ENCODE measurements at places on chromosomes 5 and 9.

DNA sequence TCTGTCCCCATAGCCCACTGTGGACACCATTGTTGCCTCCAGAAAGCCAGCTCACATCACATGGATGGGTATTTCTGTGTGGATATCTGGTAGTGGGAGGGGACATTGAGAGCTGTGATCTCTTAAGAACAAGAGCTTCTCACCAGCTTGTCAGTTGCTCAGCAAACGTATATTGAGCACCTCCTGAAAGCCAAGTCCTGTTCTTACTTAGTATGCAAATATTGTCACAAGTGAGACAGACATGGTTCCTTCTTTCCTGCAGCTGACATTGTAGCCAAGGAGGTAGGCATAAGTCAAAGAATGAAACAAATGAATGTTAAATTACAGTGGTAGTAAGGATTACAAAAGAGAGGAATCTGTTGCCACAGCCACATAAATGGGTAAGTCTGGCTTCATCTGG, 3.8 kb downstream of the TCOF1 start:
- DNase-seq, result no peak

DNA sequence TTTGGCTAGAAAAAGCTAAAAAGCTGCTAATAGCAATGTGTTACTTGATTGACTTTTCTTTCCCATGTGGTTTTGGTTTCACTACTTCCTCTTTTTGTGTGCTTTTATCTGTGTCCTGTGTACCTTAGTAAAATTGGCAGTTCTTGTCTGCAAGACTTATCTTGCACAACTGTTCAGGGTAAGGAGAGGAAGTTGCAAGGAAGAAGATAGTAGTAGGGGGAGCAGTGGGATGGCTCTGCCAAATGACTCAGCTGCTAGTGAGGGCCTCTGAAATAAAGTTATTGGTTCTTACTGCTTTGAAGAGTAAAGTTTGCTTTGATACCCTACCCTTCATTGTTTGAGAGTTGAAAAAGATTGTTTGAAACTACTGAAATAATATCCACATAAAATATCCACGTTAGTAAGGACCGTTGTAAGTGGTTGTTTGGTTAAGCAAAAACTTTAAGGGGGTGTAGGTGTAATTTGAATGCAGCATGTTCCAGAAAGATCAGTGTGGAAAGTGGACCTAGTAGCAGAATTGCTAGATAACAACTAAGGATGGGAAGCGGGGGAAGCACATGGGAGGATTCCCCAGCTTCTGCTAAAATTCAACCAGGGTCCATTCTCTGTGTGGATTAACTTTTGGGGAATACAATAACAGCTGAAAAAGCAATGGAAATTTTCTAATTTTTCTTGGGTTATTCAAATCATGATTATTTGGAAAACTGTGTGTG, 123.5 kb downstream of the SCAMP1 start:
- no peak for DNase-seq

DNA sequence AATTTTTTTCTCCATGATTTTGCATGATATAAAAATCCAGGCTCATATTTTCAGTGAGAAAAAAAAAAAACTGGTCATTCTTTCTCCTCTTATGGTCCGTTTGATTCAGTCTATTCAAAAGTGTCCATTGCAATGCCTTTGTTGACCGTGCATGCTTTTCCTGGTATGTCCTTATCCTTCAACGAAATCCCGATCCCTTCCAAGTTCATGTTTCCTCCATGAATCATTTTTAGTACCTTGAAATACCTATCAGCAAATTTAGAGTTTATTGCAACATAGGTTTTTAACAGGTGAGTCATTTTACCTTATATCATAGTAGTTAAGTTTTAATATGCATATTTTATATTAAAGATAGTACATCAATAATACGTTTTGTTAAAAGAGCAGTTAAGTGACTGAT, 773.8 kb upstream of the CHD1 start:
- DNase-seq, result no peak

- no peak for DNase-seq
These were observed 123.7 kb downstream of the PSD2 start for GRCh38 chr5:139919308-139919707.

DNA sequence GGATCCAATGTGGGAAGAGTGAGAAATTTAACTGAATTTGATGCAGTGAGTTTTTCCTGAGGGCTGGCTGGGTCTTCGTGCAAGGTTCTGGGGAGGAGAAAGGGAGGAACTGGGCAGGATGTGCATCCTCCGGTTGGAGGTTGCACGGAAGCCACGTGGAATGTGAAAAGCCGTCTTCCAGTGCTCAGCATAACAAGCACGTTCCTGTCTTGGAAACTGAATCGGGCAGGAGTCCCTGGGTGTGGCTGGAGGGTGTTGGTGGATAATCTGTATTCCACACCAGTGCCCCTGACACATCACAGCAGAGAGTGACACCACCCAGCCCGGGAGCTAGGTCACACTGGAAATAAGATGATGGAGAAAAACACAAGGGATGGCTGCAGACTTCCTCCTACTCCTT, 154.3 kb downstream of the C5orf15 start:
- DNase-seq, result no peak

- no peak for DNase-seq
These were observed 446 bp downstream of the NXNL2 start for GRCh38 chr9:88535226-88536022.

DNA sequence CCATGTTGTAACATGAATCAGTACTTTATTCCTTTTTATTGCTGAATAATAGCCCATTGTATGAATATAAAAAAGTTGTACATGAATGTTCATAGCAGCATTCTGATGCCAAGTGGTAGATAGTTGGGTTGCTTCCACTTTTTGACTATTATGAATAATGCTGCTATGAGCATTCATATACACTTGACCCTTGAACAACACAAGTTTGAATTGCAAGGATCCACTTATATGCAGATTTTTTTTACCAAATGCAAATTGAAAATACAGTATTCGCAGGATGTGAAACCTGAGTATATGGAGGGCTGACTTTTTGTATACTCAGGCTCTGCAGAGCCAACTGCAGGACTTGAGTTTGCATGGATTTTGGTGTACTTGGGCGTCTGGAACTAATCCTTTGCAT, 14.7 kb upstream of the SIL1 start:
- no peak for DNase-seq

DNA sequence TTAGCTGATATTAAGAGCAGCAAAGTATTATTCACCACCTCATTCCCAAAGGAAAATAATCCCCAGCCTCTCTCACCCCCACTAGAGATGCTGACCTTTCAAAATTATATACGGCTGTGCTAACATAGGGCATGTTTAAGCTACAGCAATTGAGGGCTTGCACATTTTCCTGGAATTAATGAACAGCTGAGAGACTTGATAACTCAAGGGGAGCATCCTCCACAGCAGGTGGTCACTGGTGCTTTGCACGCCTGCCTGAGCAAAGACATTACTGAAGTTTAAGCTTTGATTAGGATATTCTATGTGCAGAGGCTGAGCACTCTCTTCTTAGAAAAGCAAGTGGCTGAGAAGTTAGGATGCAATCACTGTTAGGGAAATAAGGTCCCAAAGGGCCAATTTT, 230.9 kb downstream of the FAM114A2 start:
- no peak for DNase-seq

DNA sequence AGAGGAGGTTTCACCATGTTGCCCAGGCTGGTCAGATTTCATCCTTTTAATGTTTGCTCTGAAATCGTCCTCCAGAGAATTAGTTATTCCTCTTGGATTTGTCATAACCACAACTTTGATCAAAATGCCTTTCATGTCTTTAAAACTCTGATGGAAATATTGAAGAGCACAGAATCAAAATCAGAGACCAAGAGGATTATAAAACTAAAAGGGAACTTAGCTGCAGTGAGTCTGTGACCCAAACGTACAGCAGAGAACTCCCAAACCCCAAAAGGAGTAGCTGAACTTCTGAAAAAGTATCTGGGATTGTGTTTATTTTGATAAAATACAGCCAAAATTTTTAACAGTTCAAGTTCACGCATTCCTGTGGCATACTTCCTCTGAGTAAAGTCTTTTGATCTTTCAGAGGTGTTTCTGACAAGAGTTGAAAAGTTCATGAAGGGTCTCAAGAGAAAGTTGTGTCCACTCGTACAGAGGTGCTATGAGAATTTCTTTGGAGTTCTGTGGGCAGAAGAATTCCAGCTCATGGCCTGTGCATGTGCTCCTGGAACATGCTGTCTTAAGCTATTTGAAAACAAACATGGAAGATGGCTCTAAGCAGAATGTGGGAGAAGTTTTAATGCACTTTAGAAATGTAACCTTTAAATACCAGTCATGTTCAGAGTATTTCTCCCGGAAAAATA, 124.0 kb downstream of the ESM1 start:
- no peak for DNase-seq

- DNase-seq, result no peak
These were observed 291.8 kb downstream of the SLIT3 start for GRCh38 chr5:169009123-169009522.

DNA sequence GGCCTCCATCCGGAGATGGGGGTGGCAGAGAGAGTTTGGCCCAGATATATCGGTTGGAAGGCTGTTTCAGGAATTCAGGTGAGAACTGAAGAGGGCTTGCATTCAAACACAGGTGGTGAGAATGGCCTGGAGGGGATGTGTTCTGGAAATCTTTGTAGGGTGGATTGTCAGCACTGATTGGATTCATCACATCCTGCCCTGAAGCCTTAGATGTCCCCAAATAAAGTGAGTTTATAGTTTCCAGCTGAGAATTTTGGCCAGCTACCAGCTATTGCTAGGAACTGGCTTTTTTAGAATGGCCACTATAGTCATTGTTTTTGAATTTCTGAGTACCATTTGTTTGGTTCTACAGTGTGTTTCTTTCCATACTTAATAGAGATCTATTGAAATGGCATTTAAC, 46.1 kb upstream of the ANKH start:
- no peak for DNase-seq

DNA sequence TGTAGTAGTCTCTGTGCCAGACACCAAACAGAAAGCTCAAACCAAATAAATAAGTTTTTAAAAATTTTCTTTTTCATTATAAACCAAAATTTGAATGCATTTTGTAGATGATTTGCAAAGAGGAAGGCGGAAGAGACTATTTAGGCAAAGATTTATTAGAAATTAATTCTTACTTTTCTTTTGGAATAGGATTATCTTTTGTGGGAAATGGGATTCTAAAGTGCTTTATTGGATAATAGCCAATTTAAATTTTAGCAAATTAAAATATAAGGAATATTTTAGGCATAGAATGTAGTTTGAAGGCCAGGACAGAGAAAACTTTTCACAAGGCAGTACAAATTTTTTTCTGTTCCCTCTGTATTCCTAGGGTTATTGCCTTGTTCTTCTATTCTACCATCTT, 311.4 kb upstream of the ITGA1 start:
- no peak for DNase-seq

DNA sequence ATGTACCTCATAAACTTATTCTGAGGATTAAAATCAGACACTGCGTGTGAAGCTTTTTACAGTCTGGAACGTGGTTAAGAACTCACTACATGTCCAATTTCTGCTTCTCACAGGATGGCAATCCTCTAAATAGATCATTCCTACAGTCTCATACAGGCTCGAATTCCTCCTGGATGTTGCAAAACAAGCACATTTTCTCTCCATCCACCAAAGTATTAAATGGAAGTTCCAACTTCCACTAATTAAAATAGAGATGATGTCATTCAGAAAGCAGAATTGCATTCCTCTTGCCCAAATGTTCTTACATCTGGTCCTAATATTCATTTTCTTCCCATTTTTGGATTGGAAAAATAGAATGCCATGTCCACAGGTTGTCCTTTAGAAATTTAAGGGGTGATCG, 145.5 kb upstream of the PCA3 start:
- no peak for DNase-seq

GRCh38 chr5:52283221-52283620, 504.5 kb upstream of the ITGA1 start:
- peak; percentile 25 for DNase-seq

DNA sequence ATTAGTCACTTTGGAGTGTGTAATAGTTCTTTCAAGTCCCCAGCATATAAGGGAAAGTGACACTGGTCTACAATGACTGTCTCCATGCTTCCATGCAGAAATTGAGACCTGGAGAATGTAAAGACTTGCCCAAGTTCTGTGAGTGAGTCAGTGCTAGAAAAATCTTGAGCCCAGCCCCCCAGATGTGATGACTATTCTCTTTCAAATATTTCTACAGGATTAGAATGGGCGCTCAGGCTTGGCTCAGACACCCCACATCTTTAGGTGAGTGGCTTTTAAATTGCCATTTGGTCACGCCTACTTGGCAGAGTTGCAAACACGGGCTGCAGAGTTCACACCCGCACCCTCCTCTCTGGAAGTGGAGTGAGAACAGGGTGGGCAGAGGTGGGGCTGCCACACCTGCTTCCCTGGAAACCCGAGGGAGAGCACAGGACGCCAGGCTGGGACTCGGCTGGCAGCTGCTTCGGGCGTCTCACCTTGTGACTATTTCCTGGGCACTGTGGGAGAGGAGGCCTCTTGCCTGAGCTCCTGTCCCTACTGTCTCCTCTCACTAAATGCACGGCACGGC, 37.6 kb downstream of the ROPN1L start:
- DNase-seq, result no peak

- DNase-seq, result no peak
These were observed 150.9 kb downstream of the NUDT12 start for GRCh38 chr5:103411711-103412110.

DNA sequence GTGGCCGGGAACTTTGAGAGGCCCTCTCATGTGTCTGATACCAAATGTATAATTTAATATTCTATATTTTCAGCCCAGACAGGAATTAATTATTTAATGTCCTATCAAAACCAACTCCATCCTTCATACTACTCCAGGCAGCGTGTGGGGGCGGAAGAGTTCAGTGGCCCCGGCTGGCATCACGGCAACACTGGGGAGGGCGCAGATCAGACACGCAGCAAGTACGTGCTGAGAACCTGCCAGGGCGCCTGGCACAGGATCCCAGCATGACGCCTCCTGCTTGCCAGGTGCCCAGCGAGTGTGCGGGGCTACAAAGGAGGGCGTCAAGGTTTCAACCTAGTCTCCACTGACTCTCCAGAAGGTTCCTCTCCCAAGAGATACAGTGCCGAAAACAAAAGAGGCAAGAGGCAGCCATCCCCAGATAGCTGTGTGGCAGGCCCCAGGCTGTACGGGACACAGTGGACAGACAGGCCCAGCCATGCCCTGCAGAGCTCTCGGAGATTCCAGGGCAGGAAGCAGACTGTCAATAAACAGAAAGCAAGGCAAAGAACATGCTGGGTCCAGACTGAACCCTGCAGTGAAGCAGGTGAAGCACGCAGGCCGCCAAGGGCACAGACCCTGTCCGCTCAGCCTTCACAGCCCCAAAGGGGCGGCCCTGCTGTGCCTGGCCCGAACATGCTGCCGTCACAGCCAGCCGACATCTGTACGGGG, 110.3 kb downstream of the VAV2 start:
- peak; percentile 86 for DNase-seq

DNA sequence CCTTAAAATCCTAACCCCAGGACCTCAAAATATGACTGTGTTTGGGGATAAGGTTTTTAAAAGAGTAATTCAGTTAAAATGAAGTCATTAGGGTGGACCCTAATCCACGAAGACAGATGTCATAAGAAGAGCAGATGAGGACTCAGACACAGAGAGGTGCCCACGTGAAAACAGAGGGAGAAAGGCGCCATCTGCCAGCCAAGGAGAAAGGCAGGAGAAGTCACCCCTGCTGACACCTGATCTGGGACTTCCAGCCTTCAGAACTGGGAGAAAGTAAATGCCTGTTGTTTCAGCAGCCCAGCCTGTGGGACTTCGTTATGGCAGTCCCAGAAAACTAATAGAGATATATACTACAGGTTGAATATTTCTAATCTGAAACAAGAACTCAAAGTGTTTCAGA, 67.4 kb downstream of the ROR2 start:
- no peak for DNase-seq

GRCh38 chr5:78691084-78691960, 42.8 kb upstream of the LHFPL2 start:
- no peak for DNase-seq

All from right lobe of liver (tissue), 6 donors.